ENCODE measurements at places on chromosomes 1 and 21.

- DNase-seq = no peak
These were observed 109.5 kb upstream of the KIF26B start for GRCh38 chr1:245045087-245045881.

DNA sequence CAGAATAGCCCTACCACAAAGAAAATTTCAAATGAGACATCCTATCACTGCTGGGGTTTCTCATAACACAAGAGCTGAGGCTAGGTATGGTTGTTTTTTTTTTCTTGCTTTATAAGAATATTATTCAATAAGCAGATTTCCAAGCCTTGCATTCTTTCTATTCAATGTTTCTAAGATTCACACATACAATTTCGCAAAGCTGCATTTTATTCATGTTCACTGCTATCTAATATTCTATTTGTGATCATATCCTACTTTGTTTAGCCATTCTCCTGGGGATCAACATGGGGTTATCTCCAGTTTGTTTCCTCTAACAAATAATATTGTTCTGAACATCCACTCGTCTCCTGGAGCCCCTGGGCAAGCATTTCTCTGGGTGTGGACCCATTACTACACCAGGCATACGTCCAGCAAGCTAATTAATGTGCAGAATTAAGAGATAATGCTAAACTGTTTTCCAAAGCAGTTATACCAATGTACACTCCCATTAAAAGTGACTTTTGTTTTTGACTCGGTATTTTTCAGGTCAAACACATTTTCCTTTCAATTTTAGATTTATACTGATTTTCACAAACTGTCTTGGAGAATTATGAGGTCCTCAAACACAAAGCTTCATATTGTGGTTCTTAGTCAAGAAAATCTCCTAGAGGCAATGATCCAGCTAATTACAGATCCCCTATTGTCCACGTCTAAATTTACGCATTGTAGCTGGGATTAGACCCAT lies 15.7 kb upstream of the HLCS start:
- no peak for DNase-seq

DNA sequence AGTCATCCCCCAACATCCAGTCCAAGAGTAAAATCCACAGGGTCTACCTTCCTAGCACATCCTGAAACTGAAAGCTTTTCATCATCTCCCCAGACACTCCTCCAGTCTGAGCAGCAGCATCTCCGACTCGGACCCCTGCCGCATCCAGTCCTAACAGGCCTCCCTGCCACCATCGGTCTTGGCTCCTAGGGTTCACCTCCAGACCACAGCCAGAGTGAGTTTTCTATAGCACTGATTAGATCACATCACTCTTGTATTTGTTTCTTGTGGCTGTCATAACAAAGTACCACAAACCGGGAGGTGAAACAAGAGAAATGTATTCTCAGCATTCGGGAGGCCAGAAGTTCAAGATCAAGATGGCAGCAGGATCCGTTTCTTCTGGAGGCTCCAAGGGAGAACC lies 187.8 kb downstream of the TOMM20 start:
- DNase-seq = no peak

- no peak for DNase-seq
These were observed 133.8 kb upstream of the C1orf105 start for GRCh38 chr1:172286629-172287076.

GRCh38 chr1:231933711-231934626 lies 307.4 kb downstream of the DISC1 start:
- no peak for DNase-seq

GRCh38 chr21:15992171-15992570 lies 262.4 kb downstream of the USP25 start:
- DNase-seq = no peak

GRCh38 chr1:39250460-39251240 lies 46.2 kb downstream of the MACF1 start:
- no peak for DNase-seq

GRCh38 chr1:110714374-110714995 lies 39.7 kb upstream of the KCNA3 start:
- DNase-seq = no peak

DNA sequence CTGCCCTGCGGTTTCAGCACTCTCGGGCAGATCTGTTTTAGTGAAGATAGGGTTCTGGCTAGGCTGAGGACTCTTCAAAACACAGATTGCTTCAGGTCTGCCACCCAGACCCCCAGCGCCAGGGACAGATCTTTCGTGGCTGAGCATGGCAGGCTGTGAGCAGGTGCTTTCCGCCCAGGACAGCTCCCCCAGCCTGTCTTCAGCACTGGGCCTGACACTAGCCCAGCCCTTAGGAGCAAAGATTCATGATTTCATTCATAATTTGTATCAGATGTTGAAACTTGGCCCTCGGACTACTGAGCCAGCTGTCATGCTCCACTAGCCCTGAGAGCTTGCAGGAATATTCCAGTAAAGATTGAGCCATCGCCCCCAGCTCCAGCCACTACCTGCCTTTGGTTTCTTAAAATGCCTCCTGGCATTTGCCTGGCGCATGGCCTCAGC lies 5.9 kb downstream of the ADPRS start:
- DNase-seq = no peak
